ENCODE measurements at places on chromosomes 16 and 17. TPM values are rescaled to one million over a fixed set of nuclear protein-coding genes. Genes with fewer than 3 reads are reported as not detected.

The DNAAF8 gene
- total RNA-seq, result 0.59 TPM

DNA sequence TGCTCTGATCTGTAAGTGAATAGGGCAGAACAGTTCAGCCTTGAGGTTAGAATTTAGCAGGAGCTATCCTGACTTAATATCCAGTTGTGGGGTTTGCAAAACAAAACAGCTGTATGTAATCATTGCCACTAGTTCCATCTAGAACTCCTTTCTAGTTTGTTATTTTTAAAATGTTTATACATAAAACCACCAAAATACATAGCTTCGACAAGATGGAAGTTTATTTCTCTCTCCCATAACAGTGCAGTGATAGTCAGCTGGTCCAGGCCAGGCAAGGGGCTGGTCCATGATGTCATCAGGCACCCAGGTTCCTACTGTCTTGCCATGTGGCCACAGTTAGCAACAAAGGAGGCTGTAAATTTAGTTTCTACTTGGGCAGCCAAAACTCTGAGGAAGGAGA lies 10.5 kb upstream of the PLK1 start:
- no peaks in the 10 kb centered on the region for H3K36me3 ChIP-seq
- no peak overlapping the region for H3K27ac ChIP-seq
- H3K27me3 ChIP-seq, result no peaks in the 10 kb centered on the region
- no peaks in the 10 kb centered on the region for H3K4me1 ChIP-seq
- no peak for DNase-seq
- H3K4me3 ChIP-seq, result no peak overlapping the region

- no peak overlapping the region for H3K27ac ChIP-seq
- H3K36me3 ChIP-seq, result no peaks in the 10 kb centered on the region
- H3K4me1 ChIP-seq, result peaks cover 23% of the 10 kb centered on the region
- DNase-seq, result no peak
Measured at GRCh38 chr17:42251115-42251514, 25.1 kb downstream of the STAT5B start.

GRCh38 chr16:69762814-69763598 lies 874 bp downstream of the WWP2 start:
- peaks cover 7% of the 10 kb centered on the region for H3K36me3 ChIP-seq
- H3K4me3 ChIP-seq, result peak overlapping the region; percentile 89
- H3K4me1 ChIP-seq, result peaks cover 5% of the 10 kb centered on the region
- DNase-seq, result no peak
- peak overlapping the region; percentile 67 for H3K27ac ChIP-seq
- no peaks in the 10 kb centered on the region for H3K27me3 ChIP-seq

DNA sequence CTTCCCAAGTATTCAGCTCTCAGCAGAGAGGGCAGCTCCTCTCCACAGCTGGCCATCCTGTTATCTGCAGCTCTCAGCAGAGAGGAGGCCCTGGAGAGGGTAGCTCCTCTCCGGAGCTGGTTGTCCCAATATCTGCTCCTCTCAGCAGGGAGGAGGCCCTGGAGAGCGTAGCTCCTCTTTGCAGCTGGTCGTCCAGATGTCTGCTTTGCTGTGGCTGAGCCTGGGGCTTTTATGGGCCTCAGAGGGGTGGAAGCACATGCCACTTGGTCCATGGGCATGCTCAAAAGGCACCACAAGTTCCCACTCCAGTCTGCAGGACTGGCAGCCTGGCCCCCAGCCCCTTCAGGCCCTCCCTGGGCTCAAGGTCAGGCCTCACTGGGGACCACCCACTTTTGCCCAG lies 314.3 kb downstream of the KCNJ2 start:
- no peak for DNase-seq
- H3K4me3 ChIP-seq, result no peak overlapping the region
- no peaks in the 10 kb centered on the region for H3K27me3 ChIP-seq
- peaks cover 7% of the 10 kb centered on the region for H3K36me3 ChIP-seq
